ENCODE measurements at places on chromosomes 6 and 20. TPM values are rescaled to one million over a fixed set of nuclear protein-coding genes. Genes with fewer than 3 reads are reported as not detected.

DNA sequence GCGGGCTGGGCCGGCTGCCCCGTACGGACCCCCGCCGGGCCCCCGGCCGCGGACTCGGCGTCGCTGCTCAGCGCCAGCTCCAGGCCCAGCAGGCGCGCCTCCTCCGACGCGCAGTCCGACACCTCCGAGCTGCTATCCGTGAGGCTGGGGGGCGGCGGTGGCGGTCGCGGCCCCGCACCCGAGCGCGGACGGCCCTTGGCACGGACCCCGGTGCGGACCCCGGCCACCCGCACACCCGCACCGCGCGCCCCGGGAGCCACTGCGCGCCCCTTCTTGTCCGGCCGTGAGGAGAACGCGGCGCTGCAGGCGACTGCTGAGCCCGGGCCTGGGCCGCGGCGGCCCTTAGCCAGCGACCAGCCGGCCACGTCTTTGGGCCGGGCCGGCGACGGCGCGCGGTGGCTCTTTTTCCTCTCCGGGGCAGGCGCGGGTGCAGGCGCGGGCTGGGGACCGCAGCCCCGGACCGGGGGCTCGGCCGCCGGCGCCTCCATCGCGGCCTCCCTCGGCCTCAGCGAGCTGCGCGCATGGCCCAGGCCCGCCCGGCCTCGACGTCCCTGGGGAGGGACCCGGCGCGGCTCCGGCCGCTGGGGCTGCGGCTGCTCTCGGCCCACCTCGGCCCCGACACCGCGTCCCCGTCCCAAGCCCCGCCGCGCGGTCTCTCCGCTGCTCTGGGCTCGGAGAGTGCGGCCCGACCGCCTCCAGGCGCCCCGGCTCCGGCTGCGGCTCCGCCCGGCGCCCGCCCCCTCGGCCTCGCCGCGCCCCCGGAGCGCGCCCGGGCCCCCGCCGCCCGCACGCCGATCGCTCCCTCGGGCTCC, 12.9 kb upstream of the TLDC2 start:
- H3K36me3 ChIP-seq, result no peaks in the 10 kb centered on the region
- no peak for DNase-seq
- no peak overlapping the region for H3K27ac ChIP-seq
- no peak overlapping the region for H3K4me3 ChIP-seq
- H3K27me3 ChIP-seq, result peaks cover 34% of the 10 kb centered on the region

DNA sequence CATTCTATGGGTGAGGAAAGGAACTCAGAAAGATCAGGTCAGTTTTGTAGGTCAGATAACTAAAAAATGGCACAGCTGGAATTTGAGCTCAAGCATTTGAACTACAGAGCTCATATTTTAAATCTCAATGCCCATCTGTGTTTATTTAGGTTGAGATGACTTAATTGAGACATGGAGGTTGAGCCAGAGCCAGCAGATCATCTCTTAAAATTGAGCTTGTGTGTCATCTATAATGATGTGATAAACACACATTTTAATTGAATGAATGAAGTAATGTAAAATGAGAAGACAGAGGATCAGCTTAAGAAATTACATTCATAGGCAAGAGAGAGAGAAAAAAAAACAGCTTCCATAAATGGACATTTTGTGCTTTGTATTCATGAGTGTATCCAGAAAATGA, 3.7 kb downstream of the MANEA start:
- no peak overlapping the region for H3K4me3 ChIP-seq
- DNase-seq, result no peak
- no peak overlapping the region for H3K27ac ChIP-seq
- H3K4me1 ChIP-seq, result peaks cover 20% of the 10 kb centered on the region
- no peaks in the 10 kb centered on the region for H3K27me3 ChIP-seq

DNA sequence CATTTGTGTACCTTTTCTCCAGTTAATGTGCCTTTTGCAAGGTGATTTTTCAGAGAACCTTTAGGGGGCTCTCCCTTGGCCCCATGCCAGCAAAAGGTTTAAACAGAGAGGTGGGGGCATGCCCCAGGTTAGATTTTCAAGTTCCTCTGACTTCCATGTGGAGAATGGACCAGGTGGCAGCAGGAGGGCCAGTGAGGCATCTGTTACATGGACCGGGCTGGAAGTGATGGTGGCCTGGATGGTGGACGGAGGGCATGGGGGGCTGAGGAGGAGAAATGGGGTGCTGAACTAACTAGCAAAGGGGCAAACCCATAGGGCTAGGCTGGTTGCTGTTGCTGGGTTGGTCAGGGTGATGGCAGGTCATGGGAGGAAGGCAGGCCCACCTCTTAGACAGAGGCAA, 20.7 kb upstream of the BPI start:
- no peaks in the 10 kb centered on the region for H3K36me3 ChIP-seq
- H3K27ac ChIP-seq, result no peak overlapping the region
- DNase-seq, result no peak
- H3K4me1 ChIP-seq, result no peaks in the 10 kb centered on the region
- H3K4me3 ChIP-seq, result no peak overlapping the region

SIRPB2 gene
- total RNA-seq, result not detected

TRIM15 gene
- 0.41 TPM for total RNA-seq

DNA sequence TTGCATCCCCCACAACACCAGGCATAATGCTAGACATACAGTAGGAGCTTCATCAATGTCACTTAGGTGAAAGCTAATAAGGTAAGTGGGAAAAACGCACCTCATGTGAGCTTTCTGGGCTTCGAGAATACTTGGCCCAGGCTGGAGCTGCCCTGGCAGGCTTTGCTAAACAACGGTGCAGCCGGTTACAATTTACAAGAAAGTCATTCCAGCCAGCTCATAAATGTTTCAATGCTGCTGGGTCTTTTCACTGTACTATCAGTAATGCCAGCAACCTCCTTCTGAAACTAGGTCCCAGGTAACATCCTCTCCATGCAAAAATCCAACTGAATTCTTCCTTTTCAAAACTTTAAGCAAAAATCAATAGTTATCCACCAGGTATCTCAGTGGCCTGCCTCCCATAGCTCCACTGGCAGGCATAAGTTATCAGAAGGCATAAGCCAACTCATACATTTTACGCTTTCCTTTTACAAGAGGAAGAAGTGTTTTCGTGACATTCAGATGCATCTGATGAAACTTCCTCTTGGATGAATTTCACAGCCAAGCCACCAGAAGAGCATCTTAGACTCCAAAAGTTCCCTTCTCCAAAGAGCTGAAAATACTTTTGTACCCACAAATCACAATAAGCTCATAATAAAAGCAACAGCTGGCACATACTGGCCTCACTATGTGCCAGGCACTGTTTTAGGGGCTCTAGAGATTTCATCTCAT, 56.3 kb downstream of the RTN4IP1 start:
- H3K36me3 ChIP-seq, result peaks cover 33% of the 10 kb centered on the region
- no peaks in the 10 kb centered on the region for H3K27me3 ChIP-seq
- H3K4me1 ChIP-seq, result peaks cover 5% of the 10 kb centered on the region
- DNase-seq, result no peak

MEI4 gene
- not detected for total RNA-seq

DNA sequence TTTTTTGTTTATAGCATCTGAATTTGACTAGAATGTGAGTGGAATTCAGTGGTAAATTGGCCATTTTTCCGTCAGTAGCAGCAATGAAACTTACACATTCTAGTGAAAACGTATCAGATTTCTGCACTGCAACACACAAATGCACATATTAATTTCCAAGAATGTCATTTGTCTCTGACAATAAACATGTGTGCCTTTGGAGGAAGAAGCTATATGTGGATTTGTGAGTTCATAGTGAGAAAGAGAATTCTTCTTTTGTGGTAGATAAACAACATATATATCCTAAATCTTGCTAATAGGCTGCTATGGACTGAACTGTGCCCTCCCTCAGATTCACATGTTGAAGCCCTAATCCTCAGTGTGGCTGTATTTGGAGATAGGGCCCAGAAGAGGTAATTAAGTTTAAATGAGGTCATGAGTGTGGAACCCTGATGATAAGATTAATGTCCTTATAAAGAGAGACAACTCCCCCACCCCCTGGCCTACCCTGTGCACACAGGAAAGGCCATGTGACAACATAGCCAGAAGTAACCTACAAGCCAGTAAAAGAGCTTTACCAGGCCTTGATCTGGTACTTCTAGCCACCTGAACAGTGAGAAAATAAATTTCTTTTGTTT, 200.2 kb upstream of the EYA4 start:
- H3K27me3 ChIP-seq, result no peaks in the 10 kb centered on the region
- H3K4me1 ChIP-seq, result no peaks in the 10 kb centered on the region
- no peak for DNase-seq

- no peaks in the 10 kb centered on the region for H3K27me3 ChIP-seq
- peaks cover 16% of the 10 kb centered on the region for H3K4me1 ChIP-seq
- no peaks in the 10 kb centered on the region for H3K36me3 ChIP-seq
- no peak overlapping the region for H3K27ac ChIP-seq
- DNase-seq, result no peak
- no peak overlapping the region for H3K4me3 ChIP-seq
Observed at GRCh38 chr6:11434565-11435326, 102.8 kb upstream of the TMEM170B start.

FAM83C gene
- not detected for total RNA-seq

GRCh38 chr20:44052166-44052565, 134.8 kb downstream of the JPH2 start:
- H3K27ac ChIP-seq, result no peak overlapping the region
- H3K4me3 ChIP-seq, result no peak overlapping the region
- H3K36me3 ChIP-seq, result peaks cover 10% of the 10 kb centered on the region
